NCI-H1694 treated with DMSO at 0.1 percent for 48 hours (cell line): ENCODE measurements at places on chromosomes 12 and 14.
A peak's percentile ranks its signal among the peaks of the same experiment; 100 is the strongest.

GRCh38 chr14:52103416-52103815 lies 34.6 kb upstream of the NID2 start:
- DNase-seq, result no peak

DNA sequence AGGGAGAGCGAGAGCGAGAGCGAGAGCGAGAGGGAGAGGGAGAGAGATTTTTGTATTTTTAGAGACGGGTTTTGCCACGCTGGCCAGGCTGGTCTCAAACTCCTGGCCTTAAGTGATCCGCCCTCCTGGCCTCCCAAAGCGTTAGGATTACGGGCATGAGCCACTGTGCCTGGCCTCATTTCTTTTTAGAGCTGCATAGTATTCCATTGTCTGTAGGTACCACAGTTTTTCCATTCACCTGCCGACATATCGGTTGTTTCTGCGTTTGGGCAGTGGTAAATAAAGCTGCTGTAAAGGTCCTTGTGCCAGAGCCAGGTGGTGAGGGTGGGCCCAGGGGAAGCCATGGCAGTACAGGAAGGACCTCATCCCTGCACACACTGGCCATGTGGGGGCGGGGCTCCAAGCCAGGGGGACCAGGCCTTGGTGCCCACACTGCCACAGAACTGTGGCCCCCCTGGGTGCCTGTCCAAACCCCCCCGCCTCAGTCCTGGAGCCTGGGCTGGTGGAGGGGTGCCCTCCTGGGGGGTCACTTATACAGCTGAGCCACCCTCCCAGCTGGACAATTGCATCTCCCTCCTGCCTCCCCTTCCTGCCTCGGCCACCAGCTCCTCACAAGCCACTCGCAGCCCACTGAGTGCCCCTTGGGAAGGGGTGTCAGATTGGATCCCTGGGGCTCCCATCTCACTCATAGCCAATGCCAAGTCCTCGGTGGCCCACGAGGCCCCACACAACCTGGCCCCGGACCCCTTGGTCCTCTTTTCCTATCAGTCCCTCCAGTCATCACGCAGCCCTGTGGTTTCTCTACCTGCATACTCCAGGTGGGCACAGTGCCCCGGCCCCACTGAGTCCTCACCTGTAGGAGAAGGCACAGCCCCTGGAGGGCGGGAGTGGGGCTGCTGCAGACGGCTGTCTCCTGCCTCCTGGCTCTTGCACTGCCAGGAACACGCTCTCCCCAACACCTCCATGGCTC lies 1.7 kb upstream of the PUS1 start:
- no peak for DNase-seq

DNA sequence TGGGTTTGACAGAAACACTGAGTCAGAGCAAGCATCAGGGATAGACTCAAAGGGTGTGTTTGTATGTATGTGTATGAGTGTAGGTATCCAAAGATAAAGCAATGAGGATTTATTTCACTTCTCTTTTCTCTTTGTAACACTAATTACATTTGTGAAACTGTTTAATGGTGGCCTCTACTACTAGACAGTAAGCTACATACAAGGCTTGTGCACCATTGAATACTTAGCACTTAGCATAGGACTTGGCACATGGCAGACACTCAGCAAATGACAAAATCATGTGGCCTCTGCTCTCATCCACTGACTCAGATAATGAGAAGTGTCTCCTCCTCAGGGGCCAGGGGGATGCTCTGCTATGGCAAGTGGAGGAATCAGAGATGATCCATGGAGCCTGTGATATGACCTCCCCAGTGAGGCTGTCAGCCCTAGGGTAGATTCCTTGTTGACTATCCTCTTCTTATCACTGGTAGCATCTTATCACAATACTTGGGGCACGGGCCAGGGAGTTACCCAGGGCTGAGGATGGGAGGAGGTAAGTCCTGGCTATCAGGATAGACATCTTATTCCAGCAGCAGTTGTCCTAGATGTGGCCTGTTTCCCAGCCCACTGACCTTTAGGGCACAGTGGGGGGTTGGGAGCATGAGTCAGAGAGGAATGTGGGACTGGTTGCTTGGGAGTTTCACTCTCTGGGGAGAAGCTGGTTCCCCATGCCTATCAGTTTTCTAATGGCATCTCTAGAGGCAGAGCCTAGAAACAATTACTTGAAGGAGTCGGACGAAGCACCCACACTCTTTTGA lies 71.2 kb upstream of the HOXC13 start:
- no peak for DNase-seq

- DNase-seq, result peak; percentile 70
Measured at GRCh38 chr14:91996948-91997371, 42.9 kb downstream of the TRIP11 start.

DNA sequence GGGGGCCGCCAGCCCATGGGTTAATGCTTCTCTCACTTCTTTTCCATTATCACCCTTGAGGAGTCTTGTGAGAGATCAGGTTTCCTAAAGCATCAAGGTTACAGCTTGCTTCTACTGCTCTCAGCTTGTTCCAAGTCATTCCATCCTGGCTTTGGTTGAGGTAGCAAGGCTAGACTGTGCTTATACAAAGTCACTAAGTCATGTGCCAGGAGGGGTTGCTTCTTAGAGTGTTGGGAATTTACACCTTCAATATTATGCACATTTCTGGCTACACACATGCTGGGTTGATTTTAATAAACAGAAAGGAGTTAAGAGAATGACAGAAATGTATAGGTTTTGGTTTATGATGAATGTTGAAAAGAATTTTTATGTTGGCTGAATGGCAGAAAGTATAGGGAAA lies 21.8 kb downstream of the IFT43 start:
- DNase-seq, result no peak

DNA sequence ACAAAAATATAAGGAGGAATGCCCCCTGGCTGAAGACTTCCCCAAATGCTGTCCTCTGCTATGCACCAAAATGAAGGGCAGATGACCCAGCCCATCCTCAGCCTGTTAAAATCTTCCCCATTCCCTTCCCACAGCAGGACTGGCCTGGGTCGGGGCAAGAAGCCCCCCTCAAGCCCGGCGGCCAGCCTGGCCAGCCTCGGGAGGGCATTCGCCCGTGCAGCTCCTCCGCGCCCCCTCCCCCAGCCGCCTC lies 413 bp downstream of the RARG start:
- DNase-seq, result no peak

DNA sequence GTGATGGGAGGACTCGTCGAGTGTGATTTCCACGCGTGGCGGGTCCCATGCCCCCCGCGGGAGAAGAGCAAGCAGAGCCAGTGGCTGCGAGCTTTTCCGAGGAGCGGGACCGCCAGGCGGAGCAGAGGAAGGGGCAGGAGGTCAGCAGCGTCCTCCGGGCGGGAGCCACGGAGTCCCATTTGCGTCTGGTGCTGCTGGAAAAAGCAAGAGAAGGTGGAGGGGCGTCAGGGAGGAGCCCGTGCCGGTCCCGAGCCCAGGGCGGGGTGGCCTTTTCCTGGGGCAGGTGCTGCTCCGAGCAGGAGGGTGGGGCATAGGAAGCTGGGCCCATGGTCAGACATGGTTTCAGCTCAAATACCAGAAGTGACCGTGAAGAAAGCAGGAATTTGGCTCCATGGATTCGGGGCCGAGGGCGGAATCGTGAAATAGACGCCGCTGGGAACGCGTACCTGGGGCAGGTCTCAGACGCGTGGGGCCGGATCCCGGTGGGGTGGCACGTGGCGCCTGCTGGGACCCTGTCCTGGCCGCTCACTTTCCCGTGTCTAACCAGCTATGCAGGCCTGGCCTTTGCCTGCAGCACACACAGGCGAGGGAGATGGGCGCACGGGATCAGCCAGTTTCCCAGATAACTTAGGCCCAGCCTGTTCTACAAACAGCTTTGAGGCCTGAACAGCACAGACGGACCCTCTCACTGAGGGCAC lies 60.0 kb downstream of the GALNT9 start:
- DNase-seq, result no peak

GRCh38 chr12:76984566-76984965 lies 80.8 kb downstream of the E2F7 start:
- DNase-seq, result no peak

DNA sequence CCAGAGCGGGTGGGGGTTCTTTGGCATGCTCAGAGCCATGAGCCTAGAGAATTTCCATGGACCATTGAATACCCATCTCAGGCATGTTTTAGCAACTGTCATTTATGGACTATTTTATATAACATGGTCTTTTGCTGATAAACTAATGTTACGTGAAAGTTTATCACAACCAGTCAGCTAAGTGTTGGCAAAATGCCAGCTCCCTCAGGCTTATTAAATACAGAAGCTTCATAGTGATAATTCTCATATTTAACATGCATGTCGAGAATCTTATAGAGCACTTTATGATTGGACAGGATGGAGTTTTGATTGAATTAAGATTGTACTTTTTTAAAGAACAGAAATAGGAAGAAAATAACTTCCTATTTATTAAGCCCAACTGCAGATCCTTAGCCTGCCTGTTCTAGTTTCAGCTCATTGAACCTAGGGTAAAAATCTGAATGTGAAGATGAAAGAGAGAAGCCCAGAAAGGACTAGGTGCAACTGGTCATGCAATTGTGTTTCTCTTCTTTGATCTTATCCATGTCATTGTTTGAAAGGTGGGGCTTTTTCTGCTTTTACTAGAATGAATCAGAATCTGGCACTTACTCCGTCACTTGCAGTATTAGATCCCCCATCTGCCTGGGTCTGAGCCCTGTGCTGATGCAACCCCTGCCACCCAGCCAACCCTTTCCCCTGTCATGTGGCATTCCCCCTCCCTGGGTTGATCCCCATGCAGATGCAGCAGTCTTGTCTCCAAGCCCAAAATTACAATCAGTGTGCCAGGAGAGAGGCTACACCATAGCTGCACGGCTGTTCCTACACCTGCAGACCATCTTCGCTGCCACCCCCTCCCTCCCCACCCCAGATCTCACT lies 134.6 kb upstream of the EVL start:
- peak; percentile 57 for DNase-seq

GRCh38 chr12:128111333-128111732 lies 155.6 kb upstream of the TMEM132C start:
- DNase-seq, result no peak

GRCh38 chr12:102957339-102958050 lies at the start of gene ASCL1:
ASCL1 (plus strand) TSS chr12:102957674; CDS start chr12:102958245, 571 bp downstream.
- no peak for DNase-seq

DNA sequence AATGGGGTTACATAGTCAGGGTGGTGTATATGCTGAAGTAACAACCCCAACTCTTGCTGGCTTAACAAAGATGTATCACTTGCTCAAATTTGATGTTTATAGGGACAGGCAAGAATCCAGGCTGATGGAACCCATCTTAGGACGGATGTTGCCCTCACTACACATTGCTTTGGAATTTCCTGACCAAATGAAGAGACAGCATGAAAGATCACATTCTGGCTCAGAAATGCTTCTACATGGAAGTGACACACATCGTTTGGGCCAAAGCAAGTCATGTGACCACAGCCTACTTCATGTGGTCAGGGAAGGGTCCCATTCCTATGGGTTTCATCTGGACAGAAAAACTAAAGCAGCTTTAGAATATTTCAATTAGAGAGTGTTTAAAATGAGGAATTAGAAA lies 345.8 kb downstream of the TMEM132D start:
- no peak for DNase-seq

DNA sequence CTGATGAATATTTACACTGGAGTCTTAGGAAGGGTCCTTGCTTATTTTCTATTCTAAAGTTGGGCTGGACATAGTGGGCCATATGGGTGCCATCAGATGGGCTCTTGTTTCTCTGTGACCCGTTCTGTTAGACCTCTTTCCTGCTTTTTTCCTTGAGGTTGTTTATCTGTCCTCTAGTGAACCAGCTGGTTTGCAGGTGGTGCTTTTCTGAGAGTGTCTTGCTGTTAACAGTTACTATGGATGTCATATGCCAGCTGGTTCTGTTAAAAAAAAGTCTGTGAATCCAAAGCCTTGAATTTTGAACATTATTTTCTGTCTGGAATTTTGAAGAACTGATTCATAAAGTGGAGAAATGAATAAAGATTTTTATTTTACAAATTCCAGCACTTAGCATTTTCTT lies 29.2 kb downstream of the ZC3H14 start:
- peak; percentile 84 for DNase-seq

DNA sequence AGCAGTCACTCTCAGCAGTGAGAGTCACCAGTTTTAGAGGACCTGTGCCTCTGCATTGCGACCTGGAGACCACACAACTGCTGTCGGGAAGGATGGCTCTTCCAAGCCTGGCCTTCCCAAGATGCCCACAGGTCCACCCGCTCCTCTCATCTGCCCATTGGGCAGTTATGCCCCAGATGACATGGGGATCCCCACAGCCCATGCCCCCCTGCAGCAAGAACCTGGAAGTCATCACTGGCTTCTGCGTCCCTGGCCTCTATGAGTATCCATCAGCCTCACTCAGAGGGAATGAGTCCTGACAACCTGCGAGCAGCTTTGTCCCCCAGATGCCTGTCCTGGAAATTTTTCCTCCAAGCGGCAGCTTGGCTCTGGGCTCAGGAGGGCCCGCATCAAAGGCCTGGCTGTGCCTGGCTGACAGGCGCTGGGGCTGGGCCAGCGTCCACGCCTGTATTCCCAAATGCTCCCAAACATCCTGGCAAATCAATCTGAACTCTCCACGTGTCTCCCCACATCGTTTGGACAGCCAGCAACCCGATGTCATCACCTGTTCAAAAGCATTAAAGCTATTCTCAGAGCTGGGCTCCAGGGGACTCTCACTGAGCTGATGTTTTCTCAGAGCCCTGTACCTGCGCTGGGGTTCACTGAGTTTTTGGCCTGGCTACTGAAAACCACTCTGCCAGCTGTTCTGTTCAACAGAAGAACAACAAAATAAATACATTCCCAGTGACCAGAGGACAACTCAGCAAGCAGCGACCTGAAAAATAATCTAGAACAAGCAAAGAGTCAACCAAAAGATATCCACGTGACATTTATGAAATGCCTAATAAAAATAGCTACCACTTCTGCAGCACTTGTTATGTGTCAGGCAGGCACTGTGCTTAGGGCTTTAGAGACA lies 57.8 kb downstream of the CLMN start:
- no peak for DNase-seq

DNA sequence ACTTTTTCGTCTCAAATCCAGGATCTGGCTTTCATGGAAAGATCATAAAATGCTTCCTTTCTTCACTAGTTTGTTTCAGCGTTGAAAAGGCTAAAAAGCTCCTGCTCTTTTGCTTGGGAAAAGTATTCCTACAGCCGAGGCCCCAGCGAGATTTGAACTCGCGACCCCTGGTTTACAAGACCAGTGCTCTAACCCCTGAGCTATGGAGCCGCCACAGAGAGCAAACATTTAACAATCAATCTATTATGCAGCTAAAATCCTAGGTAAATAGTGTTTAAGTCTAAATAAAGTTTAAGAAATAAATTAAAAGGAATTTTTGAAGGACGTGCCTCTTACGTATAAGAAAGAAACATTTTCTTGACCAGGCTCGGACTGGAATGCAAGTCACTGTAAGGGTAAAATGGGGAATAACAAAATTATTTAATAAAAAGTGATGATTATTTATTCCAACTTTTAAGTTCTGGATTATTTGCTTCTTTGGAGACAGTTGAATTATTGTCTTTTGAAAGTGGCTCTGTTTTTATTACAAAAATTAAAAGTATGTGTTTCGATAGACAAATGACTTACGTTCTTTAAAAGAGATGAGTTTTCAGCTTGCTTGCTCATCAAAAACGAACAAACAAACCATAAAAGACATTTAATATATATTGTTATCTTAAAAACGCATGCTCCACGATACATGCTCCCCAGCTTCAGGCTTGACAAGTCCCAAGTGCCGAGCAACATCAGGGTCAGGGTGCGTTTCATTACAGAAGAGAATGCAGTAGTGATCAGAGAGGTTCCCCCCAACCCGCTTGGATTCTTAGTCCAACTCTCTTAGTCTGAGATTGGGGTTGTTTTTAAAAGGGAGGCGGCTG lies 10.2 kb downstream of the OR6S1 start:
- peak; percentile 57 for DNase-seq
